Temporal lobe (tissue), 4 donors: ENCODE measurements at places on chromosomes 2 and 18. TPM values are rescaled to one million over a fixed set of nuclear protein-coding genes. Genes with fewer than 3 reads are reported as not detected.

The TMEM87B gene
- 6.1 TPM for total RNA-seq

The GAD1 gene
- total RNA-seq = 78.2 TPM

The TTL gene
- 49.4 TPM for total RNA-seq

The NOSTRIN gene
- 7.1 TPM for total RNA-seq

The C2orf80 gene
- 26.6 TPM for total RNA-seq

The DCC gene
- total RNA-seq = 17.9 TPM

The CD8B gene
- 0.25 TPM for total RNA-seq

The AGFG1 gene
- total RNA-seq = 54.6 TPM

The SULT1C2 gene
- total RNA-seq = 0.98 TPM

The RGPD3 gene
- total RNA-seq = 0.98 TPM

The POTEI gene
- total RNA-seq = under 0.01 TPM

The KHK gene
- total RNA-seq = 5.9 TPM

The SP5 gene
- total RNA-seq = 9.3 TPM

The MAPRE3 gene
- total RNA-seq = 23.8 TPM

The KCNIP3 gene
- total RNA-seq = 3.0 TPM

The SGPP2 gene
- total RNA-seq = 1.2 TPM

The ST8SIA5 gene
- total RNA-seq = 13.3 TPM

The PSTPIP2 gene
- 1.2 TPM for total RNA-seq
